SHP77 treated with DMSO at 0.1 percent for 48 hours (cell line): ENCODE measurements at places on chromosomes 1 and 21.

DNA sequence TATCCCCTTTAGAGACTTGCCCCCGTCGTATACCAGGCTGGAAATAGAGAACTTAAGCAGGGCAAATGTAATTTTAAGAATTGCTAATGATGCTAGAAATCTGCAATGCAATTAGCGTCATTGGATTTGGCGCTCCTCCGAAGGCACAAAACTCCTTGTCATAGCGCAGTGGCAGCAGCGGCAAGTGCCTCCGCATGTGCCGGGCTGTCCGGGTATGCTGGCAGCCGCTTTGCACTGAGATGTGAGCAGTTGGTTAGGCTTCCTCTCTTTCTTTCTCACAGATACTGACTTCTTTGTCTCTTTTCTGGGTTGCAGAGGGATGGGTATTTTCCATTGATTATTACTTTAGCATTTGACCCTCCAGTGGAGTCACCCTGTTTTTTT is 193.4 kb upstream of the LMO4 start:
- DNase-seq = no peak

DNA sequence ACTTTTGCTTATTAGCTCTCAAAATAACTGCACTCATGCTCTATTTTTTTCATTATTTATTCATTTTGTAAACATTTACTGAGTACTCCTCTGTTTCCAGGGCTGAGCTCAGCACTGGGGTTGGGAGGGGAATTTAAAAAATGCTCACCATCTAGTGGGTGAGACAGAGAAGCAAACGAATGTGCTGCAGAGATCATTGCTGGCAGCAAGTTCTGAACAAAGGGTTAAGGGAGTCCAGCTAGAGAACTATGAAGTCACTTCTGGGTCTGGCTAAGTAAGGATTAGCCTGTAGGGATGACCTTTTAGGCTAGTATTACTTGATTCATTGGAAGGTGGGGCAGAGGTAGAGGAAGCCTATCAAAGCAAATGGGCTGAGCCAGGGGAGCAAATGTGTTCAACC is 99.1 kb upstream of the ZNF644 start:
- DNase-seq = no peak

GRCh38 chr1:117387060-117387633 is 19.9 kb downstream of the MAN1A2 start:
- no peak for DNase-seq

DNA sequence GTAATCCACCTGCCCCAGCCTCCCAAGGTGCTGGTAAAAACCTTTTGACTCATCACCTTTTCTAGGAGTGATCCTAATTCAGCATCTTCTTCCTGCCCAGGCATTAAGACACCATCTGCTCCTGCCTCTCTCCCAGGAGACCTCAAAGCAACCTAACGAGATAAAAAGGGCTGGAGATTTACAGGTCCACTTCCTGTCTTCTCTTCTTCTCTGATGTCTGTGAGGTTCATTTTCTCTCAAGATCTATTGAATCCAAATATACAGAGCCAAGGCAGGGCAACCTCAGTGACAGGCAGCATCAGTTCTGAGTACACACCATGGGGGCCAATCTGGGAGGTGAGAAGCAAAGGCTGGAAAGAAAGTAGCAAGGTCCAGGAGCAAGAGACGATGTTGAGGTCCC is 219.4 kb downstream of the SETD4 start:
- DNase-seq = no peak

GRCh38 chr1:154859151-154859785 is 10.8 kb downstream of the KCNN3 start:
- no peak for DNase-seq

DNA sequence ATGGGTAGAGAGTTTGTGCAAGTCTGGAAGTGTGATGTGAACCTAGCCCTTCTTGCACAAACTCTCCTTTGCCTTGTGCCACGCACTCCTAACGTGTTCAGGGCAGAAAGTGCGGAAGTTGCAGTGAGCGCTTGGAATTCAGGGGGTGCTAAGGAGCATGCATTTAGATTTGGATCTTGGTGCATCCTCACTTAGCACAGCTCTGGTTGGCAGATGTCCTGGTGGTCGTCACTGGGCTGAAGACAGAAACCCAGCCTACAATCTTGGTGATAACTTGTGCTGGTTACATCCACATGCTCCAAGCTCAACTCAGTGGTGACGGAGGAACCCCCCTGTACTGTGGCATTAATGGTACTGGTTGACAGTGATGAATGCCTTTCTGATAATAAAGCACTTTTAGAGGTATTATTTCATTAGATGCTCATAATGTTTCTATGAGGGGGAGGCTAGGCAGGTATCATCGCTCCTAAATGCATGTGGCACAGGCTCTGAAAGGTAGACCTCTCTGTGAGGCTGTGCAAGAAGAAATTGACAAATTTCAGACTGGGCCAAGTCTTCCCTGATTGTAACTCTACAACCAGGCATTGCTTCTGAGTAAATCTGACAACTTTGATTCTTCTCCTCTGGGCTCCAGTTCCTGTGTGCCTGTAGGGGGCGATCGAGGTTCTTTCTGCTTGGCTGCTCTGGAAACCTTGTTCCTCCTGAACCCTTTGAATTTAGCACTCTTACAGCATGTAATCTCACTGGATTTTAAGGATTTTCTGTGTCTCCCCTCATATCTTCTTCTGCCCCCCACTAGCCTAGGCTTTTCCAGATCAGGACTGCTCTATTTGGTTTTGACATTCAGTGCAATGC is 40.6 kb downstream of the MAPKAPK2 start:
- DNase-seq = no peak

GRCh38 chr1:221497046-221497445 is 244.8 kb downstream of the DUSP10 start:
- no peak for DNase-seq

DNA sequence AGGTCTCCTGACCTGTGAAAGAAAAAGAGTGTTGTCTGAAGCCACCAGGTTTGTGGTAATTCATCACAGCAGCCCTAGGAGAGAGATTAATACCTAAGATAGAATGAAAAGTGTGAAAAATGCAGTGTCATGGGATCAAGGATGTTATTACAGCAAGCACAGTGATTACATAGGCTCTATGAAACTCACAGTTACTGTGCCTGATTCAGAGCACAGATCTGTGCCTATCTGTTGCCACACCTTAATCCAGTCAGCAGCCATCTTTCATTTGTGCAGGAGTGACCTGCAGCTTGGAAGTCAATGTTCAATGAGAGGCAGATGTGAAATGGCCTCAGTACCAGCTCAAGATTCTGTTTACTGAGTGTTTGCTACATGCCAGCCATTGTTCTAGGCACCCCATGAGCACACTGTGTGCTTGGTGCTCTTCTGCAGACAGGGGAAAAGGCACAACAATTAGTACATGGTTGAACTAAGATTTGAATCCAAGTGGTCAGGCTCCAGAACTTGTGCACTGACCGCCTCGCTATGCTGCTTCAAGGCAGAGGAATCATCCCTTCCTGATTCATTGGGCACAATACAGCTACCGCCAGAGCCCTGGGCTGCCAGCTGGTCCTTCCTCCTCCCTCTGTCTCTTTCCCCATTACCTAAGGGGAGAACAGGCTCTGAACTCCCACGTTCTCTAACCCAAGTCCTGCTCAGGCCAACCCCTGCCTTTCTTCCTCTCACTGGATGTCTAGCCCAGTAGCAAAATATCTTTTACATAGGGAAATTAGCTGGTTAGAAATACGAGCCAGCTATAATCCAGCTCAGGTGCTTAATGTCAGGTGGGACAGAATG is 56.3 kb upstream of the NEK2 start:
- no peak for DNase-seq

DNA sequence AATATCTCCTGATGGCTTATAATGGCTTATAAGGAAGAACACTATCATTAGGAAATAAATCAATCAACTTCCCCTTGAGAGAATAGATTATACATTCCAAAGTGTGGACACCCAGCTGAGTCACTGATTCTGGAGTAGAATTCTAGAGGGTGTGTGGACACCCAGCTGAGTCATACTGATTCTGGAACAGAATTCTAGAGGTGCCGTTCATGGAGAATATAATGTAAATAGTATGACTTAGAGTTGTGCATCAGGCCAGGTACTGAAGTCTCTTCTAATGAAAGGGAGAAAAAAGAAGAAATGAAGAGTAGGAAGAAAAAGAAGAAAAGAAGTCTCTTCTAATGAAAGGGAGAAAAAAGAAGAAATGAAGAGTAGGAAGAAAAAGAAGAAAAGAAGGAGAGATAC is 2.4 kb upstream of the USP33 start:
- DNase-seq = no peak

- DNase-seq = no peak
Observed at GRCh38 chr1:37599940-37600339, 4.2 kb upstream of the GNL2 start.

- no peak for DNase-seq
Observed at GRCh38 chr1:47521034-47521881, 83.4 kb downstream of the FOXD2 start.

GRCh38 chr1:241012708-241013340 is 344.2 kb downstream of the RGS7 start:
- DNase-seq = no peak
